ENCODE measurements at places on chromosomes 11 and 22.

DNA sequence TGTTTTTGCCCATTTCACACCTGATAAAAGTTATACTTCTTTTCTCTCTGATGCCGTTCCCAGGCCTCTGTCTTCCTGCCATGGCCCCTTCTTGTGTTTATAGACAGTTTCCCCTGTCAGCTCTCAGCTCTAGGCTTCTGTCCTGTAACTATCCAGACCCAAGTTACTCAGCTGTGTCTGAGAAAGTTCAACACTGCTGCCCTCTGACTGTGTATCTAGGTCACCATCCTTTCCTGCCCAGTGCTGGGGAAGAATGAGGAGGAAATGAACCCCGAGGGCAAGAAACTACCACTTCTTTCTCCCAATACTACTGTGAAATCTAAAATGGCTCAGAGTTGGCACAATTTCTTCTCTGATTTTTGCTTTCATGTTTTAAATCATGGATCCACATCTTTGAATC lies 29.6 kb downstream of the SNX19 start:
- no peak for DNase-seq

- no peak for DNase-seq
Measured at GRCh38 chr11:130651066-130651855, 202.8 kb downstream of the ADAMTS15 start.

- no peak for DNase-seq
Measured at GRCh38 chr11:70292863-70293262, 22.4 kb downstream of the PPFIA1 start.

DNA sequence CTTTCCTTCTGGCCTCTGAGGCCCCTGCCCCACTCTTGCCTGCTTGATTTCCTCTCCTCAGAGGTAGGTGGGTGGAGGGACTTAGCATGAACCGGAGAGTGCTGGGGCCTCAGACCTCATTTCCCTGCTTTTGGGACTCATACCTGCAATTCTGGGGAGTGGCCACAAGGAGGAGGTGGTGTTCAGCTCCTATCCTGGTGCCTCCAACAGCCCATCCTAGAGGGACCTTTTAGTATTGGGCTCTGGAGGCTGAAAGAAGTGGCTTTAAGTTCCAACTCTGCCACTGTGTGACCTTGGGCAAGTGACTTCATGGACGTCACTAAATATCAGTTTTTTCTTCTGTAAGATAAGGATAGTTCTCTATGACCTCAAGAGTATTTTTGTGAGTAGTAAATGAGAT lies 98.6 kb downstream of the KIAA1671 start:
- peak; percentile 20 for DNase-seq

DNA sequence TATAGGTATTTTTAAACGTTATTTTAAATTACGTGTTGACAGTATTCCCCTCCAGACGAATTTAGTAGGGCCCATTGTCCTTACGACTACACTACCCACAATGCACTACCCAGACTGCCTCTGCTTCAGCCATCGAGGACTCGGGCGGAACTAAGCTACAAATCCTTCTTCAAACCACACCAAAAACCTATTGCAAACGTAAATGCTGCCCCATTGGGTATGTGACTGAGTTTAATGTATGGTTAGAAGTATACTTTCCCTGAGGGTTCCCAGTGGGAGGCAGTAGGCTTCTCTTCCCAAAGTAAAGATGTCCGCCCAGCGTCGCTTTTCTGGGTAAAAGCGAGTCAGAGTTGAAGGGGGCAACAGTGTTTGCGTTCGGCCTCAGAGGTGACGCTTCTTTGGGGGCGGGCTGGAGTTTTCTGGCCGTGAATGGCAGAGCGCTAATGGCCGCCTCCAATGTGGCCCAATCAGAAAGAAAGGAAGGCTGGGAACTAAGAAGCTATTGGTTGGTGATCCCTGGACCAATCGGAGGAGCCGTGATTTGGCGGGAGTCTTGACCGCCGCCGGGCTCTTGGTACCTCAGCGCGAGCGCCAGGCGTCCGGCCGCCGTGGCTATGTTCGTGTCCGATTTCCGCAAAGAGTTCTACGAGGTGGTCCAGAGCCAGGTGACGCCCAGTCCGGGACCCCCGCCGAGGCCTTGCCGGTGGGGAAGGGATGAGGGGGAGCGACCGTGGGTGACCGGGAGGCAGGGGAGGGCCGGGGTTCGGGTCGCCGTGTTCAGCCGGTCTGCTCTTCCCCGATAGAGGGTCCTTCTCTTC lies at the start of gene CDC45:
CDC45 (plus strand) TSS at position 566 of the 818 bp plus-strand sequence; CDS start at position 615, 49 bp downstream.
- peak; percentile 99 for DNase-seq

DNA sequence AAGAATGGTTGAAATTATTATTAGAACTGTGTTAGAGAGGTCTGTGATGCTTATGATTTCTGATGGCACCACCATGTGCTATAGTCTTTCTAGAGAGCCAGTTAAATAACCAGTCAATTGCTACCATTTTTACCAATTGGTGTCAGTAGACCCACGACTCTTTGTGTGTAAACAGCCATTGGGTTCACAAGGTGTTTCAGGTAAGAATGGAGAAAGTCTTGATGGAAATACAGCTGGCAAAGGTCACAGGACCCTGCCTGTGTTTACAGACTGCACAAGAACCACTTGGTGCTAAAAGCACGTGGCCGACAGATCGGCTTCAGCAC lies 30.5 kb upstream of the OR10G7 start:
- no peak for DNase-seq

GRCh38 chr11:69950120-69950519 lies 128.0 kb upstream of the ANO1 start:
- no peak for DNase-seq

GRCh38 chr22:25448435-25449051 lies 115.9 kb upstream of the GRK3 start:
- DNase-seq = no peak

- peak; percentile 59 for DNase-seq
Measured at GRCh38 chr11:6319704-6320410, 444 bp downstream of the CAVIN3 start.

- DNase-seq = no peak
Measured at GRCh38 chr11:1171985-1172728, 14.4 kb downstream of the MUC5AC start.

GRCh38 chr11:7555052-7555699 lies 41.4 kb downstream of the PPFIBP2 start:
- DNase-seq = no peak

DNA sequence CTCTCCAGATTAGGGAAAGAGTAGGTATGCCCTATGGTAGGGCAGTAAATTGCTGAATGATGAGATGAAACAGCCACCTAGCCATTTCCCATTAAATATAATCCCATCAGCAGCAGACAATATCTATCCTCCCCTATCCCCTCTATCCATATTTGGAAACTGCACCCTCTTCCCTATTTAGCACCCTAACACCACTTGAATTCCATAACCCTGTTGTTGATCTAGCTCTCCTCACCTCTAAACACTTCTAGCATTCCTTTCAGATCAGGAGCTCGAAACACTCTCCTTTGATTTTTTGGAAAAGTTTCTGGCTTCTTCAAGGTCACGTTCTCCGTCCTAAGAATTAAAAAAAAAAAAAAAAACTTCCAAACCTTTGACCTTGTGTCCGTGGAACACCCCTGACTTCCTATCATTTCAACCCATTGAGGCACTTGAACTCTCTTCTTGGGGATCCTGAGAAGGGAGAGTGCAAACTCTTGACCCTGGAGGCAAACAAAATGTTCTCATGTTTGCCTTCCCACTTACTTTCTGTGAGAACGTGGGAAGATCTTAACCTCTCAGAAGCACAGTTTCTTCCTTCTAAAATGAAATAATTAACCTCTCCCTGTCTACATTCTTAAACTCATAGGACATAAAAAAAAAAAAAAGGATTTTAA lies 19.0 kb downstream of the TRIM5 start:
- no peak for DNase-seq

DNA sequence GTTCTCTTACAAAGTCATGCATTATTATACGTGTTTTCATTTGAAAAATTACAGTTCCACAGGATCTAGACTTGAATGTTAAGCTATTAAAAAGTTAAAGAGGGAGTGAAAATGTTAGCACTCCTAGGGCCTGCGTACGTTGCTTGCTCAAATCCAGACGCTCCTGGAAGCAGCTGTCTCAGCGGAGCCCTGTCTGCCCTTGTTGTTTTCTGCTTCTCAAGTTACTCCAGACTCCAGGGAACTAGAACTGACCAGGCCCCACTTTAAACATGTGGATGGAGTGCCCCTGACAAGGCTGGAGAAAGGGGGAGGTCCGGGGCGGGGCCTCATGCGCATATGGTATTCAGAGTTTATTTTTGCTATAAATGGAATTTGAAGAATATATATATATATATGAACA lies 9.6 kb downstream of the PARVB start:
- DNase-seq = no peak

- no peak for DNase-seq
Measured at GRCh38 chr11:75413864-75414263, 14.5 kb downstream of the RPS3 start.

- peak; percentile 45 for DNase-seq
Measured at GRCh38 chr22:32052936-32053791, 10.1 kb downstream of the SLC5A1 start.

DNA sequence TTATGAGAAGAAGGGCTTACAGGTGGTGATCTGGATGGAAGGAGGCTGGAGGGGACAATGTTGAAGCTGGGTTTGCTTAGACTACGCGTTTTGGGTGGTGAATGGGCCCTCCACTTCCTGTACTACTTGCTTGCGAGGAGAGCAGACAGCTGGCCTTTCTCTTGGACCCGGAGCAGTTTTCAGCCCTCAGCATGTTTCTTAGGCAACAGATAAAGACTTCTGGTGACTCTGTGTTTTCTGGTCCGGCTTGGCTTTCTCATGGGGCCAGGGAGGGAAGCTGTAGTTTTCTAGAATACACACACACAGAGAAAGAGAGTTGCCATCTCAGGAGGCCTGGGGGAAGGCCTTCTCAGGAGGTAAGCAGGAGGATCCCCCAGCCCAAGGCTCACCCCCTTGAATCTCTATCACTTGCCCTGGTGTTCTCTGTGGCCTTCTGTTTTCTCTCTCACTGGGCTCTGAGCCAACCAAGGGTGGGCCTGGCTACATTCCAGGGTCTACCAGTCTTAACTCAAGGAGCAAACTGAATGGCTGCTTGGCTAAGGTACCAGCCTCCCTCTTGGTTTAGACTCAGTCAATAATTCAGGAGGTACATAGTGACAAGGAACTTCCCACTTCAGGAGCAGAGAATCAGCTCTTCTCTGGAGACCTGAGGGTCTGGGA lies 2.4 kb downstream of the CCS start:
- no peak for DNase-seq

GRCh38 chr11:1777737-1778136 lies 14.0 kb upstream of the CTSD start:
- peak; percentile 70 for DNase-seq

- no peak for DNase-seq
Measured at GRCh38 chr22:43128928-43129424, 14.2 kb downstream of the MCAT start.

- DNase-seq = peak; percentile 13
Measured at GRCh38 chr11:288478-289397, at the start of gene PGGHG. PGGHG (plus strand) TSS chr11:289126; CDS start chr11:289817, 691 bp downstream.

GRCh38 chr11:73204711-73205121 lies 13.4 kb upstream of the P2RY2 start:
- DNase-seq = peak; percentile 94

DNA sequence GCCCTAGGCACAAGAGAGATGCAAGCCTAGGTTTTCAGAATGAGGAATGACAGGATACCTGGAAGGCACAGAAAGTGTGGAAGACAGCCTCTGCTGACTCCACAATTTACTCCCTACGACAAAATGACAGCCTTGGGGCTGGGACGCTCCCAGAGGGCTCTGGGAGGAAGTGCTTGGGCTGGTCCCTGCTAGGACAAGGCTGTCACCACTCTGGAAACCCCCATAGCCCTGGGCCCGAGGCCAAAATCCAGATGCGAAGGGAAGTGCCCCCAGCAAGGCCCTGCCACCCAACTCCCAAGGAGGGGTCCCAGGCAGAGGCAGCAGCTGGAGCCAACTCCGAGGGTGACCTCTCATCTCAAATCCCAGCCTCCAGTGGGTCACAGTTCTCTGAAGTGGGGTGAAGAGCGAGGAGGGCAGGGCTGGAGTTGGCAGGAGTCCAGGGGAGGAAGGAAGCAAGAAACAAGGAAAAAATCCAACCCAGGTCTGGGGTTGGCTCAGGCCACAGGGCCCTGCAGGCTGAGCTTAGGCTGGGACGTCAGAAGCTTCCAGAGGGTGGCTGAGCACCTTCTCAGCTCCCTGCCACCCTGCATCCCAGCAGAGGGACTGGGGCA lies 6.3 kb upstream of the CDC42EP2 start:
- peak; percentile 75 for DNase-seq

DNA sequence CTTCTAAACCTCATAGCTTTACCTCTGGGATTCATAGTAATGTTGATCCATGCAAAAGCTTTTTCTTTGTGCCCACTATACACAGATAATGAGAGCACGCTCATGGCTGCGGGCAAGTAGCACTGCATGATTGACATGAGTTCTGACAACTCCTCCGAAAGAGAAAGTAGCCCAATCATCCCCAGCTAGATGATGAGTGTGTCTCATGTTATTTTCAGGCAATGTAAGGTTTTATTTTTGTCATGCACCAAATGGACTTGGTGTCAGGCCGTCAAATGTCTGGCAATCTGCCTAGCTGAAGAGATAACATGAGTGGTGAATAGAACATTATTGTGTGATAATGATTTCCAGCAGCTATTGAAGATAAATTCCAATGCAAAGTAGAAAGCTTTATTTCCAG lies 662.6 kb downstream of the NTM start:
- no peak for DNase-seq

DNA sequence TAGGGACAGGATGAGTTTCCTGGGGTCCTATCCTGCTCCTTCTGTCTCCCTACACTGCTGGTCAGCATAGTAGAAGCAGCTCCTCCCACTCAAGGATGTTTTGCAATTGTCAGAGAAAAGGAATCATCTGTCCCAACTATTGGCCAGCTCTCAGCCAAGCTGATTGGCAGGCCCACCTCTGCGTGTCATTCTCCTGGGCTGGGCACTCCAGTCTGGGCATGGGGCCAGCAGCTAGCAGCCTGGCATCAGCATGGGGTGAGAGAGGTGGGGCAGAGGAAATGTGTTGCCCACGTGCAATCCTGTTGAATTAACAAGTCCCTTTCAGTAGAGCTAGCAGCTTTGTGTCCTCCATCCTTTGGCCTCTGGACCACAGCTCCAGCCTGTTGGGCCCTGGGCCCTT lies 14.1 kb downstream of the ANKK1 start:
- peak; percentile 24 for DNase-seq

DNA sequence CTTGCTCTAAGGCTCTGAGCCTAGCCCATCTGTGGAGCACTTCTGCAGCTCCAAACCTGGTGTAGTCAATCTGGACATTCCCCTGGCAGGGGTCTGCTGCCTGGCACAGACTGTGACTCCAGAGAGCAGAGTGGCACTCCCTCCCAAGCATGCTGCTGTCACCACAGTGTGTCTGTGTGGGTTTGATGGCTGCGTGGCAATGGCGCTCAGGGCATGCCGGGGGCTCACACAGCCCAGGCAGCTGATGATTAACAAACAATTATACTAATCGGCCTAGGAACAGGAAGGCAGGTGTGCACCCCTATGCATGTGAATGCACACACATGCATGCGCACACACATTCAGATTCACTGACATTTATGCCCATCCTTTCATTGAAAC lies 9.0 kb upstream of the NECTIN1 start:
- no peak for DNase-seq

GRCh38 chr11:477052-477715 lies 27.1 kb downstream of the PTDSS2 start:
- no peak for DNase-seq

DNA sequence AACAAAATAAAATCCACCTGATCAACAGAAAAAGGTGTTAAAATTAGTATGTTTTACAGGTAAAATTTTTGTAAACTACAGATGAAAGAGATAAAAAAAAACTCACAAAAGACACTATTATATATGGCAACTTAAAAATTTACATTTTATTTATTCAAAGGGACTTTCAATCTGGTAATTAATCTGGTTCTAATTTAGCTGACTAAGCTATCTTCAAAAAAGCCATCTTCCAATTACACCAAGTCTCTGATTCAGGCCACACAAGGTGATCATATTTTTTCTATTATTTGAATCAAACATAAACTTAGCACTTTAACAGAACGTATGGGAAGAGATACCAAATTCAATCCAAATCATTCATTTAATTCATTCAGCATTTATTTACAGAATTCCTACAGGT lies 7.6 kb downstream of the MRE11 start:
- no peak for DNase-seq

Measured in inflammatory macrophage (primary cell).